ENCODE measurements at places on chromosomes 2 and 18.
A peak's percentile ranks its signal among the peaks of the same experiment; 100 is the strongest.

GRCh38 chr2:158502974-158503373, 46.2 kb downstream of the PKP4 start:
- DNase-seq = peak; percentile 77

DNA sequence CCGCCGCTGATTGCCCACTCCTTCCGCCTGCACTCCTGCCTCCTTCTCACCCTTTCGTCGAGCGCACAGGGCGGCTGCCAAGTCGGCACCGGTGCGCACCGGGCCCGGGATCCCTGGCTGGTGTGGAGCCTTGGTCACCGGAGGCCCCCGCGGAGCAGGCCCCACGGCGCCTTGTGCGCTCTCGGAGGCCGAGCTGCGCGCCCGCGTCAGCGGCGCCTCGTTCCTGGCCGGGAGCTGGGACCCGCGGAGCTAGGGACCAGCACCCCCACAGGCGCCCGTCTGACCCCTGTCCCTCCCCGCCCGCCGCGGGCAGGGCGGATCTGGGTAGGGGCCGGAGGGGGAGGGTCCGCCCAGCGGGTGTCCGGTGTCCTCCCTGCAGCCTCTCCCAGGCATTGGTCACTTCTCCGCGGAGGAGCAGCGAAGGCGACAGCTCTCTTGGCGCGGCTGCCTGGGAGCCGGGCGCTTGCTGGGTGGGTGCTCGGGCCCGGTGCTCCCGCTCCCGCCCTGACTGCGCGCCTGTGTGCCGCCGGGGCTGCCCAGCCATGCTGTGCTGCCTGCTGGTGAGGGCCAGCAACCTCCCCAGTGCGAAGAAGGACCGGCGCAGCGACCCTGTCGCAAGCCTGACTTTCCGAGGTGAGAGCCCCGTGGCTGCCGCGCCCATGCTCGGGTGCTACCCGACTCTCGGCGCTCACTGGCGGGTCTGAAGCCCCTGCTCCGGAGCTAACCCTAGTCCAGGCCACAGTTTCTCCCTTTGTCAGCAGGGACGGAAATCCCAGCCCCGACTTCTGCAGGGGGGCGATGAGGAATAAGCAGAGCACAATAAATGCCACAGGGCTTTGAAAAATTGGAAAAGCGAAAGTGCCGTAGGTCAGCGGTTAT, 13.2 kb downstream of the DYSF start:
- DNase-seq = no peak

DNA sequence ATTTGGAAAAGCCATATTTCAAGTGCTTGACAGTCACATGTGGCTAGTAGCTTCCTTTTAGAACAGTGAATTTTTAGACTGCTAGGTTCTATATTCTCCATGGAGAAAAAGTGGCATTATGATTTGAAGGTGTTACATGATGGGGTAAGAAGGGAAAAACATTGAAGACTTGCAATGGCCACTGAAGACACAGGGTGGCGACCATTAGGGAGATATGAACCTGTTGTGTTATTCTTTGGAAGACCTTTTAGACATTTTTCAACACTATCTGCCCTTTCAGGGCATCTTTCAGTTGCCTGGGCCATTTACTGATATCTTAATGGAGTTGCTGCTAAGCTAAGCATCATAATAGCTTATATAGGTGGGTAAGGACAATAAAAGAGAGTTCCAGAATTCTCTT, 1387.2 kb downstream of the SUCLG1 start:
- DNase-seq = no peak

GRCh38 chr2:227906991-227907390, 35.6 kb downstream of the DAW1 start:
- no peak for DNase-seq

DNA sequence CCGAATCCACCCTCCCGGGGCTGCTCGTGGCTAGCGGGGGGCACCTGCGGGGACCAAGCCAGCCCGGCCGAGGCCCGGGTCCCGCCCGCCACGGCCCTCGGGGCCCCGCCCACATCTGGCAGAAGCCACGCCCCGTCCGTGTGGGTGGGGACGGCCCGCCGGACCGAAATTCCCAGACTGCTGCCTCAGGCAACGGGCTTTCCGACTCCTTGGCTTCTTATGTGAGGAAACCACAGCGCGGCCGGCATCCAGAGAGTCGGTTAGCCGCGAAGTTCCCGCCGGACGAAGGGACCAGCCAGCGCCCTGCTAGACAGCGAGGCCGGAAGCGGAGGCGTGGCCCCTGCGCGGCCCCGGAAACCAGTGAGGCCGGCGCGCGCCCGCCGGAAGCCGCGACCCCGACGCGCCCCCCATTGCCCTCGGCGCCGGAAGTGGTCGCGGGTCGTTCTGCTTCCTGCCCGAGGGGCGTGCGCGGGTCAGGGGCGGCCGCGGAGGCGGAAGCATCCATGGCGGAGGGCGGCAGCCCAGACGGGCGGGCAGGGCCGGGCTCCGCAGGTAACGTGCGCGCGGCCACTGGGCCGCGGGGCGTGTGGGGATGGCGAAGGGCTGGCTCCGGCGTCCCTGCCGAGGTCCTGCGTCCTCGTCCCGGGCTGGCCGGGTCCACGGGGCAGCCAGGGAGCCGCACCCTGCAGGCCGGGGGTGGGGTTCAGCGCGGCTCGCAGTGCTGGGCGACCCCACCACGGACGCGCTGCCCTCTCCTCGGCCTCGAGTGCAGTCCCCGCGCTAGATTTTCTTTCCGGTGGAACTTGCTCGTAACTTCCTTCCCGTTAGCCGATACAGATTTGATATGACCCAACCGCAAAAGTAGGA, at the start of gene ASB1:
ASB1 (plus strand) TSS at position 360 of the 867 bp plus-strand sequence; CDS start at position 504, 144 bp downstream.
- DNase-seq = peak; percentile 85

DNA sequence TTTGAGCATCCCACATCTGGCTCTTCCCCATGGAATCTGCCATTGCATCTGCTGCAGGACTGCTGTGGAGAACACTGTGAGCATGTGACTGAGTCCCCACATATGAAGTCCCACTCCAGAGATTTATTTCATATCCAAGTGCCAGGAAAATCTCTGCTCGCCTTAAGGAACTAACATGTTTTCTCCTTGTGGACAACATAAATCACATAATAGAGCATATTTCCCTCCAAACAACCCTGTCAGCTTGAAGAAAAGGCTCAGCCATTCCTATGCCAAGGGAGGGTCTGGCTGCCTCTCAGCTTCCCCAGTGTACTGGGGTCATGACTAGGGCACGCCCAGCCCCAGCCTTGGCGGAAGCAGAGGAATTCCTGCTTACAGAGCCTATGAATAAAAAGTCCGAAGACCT, 193.7 kb downstream of the DNER start:
- DNase-seq = no peak

All from HFFc6 (cell line).